ENCODE measurements at places on chromosomes 7 and 10.

DNA sequence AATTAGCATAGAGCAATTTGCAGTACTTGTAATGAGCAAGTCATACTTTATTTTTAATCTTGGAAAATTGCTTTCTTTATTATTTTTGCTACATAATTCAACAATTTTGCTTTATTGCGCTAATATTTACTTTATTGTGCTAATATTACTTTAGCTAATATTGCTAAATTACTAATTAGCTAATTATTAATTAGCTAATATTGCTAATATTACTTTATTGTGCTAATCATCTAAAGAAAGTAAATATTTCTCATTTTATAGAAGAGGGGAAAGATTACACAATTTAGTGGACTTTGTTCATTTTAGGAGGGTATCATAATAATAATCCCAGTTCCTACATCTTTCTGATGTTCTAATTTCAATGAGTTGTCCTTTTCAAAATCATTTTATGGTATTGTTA, 61.2 kb downstream of the RUNDC3B start:
- no peak for DNase-seq
- no peaks in the 10 kb centered on the region for H3K27me3 ChIP-seq

- no peaks in the 10 kb centered on the region for H3K36me3 ChIP-seq
- no peak overlapping the region for H3K4me3 ChIP-seq
- DNase-seq: no peak
- no peaks in the 10 kb centered on the region for H3K27me3 ChIP-seq
- H3K27ac ChIP-seq: no peak overlapping the region
Measured at GRCh38 chr10:103759100-103759781, 96.1 kb downstream of the SH3PXD2A start.

GRCh38 chr7:158407581-158408317, 179.9 kb downstream of the PTPRN2 start:
- H3K27ac ChIP-seq: no peak overlapping the region
- no peaks in the 10 kb centered on the region for H3K27me3 ChIP-seq
- no peaks in the 10 kb centered on the region for H3K4me1 ChIP-seq
- H3K36me3 ChIP-seq: no peaks in the 10 kb centered on the region
- DNase-seq: no peak

- no peak overlapping the region for H3K4me3 ChIP-seq
- H3K36me3 ChIP-seq: no peaks in the 10 kb centered on the region
- peak; percentile 26 for DNase-seq
- H3K27me3 ChIP-seq: no peaks in the 10 kb centered on the region
- H3K27ac ChIP-seq: no peak overlapping the region
Measured at GRCh38 chr7:108246227-108246837, 116.2 kb upstream of the LAMB4 start.

- H3K27ac ChIP-seq: no peak overlapping the region
- H3K4me1 ChIP-seq: no peaks in the 10 kb centered on the region
- no peak for DNase-seq
- H3K4me3 ChIP-seq: no peak overlapping the region
- no peaks in the 10 kb centered on the region for H3K36me3 ChIP-seq
Measured at GRCh38 chr10:98047009-98047741, 16.8 kb upstream of the CRTAC1 start.

DNA sequence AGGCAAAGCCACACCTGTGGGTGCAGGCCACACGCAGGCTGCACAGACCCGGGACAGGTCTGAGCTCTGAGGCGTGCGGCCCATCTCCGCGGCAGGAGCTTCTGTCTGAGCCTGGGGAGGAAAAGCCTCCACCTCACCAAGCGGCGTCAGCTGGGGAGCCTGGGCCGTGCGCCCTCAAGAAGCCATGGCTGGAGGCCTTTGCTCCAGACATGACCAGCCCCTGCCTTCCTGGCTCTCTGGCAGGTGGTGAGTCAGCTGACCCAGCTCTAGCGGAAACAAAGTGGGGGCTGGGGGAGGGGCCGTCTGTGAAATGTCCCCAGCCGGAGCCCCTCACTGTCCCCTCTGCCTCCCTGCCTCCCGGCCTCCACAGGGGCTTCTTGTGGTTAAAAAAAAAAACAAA, 12.5 kb downstream of the GPER1 start:
- H3K27me3 ChIP-seq: no peaks in the 10 kb centered on the region
- H3K27ac ChIP-seq: no peak overlapping the region
- H3K4me1 ChIP-seq: peaks cover 29% of the 10 kb centered on the region
- DNase-seq: no peak
- H3K4me3 ChIP-seq: no peak overlapping the region

Measured in GM12878 (cell line).